ENCODE measurements at places on chromosomes 1 and 21. TPM values are rescaled to one million over a fixed set of nuclear protein-coding genes. Genes with fewer than 3 reads are reported as not detected.
A peak's percentile ranks its signal among the peaks of the same experiment; 100 is the strongest.

RGS16 gene
- 0.16 TPM for polyA plus RNA-seq

GRCh38 chr1:159008744-159009188, 941 bp upstream of the IFI16 start:
- DNase-seq, result peak; percentile 16

RERE gene
- polyA plus RNA-seq, result 13.5 TPM

LCA5L gene
- polyA plus RNA-seq, result 0.06 TPM

DNA sequence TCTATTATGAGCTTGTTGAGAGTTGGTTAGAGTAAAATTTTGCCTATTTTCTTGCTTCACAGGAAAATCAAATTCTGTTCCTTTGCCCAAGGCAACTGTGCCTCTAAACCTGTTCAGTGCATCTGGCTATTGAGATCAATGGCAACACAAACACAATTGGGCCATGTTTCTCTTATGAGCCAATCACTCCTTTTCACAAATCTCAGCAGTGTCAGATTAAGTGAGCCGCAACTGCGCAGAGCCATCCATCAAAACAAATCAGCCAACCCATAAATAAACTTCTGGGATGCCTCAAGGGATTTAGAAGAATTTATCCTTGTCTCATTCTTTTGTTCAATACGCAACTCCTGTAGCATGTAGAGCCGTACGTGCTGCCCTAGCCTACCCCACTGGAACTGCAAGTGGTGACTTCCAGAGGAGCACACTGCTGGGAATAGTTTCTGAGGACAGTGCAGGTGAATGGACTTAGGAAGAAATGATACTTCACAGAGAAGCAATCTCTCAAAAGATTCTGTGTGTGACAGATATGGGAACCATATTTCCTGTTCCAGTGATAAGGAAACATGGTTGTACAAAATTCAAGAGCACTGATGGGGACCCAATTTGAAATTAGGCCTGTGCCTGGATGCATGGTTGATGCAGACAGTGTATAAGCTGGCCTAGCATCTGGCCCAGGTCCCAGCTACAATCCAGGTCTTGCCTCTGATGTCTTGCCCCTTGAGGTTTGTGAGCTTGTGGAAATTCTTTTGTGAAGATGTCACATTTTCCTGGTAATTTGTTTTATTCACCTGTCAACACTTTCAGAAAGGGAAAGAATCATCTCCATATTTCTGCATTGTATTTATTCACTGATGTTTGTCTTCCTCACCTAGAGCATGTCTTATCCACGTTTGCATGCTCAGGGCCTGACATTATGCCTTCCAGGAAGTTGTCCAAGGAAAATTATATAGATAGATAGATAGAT, 166.2 kb downstream of the URB2 start:
- no peak for DNase-seq

- peak; percentile 45 for DNase-seq
Measured at GRCh38 chr1:18091660-18092446, 15.7 kb upstream of the IGSF21 start.

GRCh38 chr21:14901482-14901958, 163.3 kb downstream of the NRIP1 start:
- peak; percentile 64 for DNase-seq

DNA sequence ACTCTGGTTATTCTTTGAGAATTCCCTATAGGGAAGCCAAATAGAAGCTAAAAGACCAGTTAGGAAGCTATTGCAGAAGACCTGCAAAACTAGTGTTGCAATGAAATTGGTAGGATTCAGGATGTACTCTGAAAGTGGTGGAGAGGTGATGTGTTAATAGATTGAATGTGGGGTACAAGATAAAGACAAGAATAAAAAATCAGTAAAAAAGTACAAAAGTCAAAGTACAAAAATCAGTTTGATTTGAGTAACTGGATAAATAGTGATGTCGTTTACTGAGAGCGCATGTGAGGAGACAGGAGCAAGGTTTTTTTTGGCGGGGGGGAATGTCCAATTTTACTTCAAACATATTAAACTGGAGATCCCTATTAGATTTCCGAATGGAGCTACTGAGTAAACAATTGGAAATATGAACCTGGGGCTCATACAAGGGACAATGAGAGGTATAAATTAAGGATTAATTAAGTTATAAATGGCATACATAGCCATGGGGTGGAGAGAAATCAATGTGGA, 2.5 kb upstream of the DCAF8 start:
- DNase-seq, result no peak

- no peak for DNase-seq
Measured at GRCh38 chr21:17386498-17386897, 126.3 kb upstream of the CXADR start.

DNA sequence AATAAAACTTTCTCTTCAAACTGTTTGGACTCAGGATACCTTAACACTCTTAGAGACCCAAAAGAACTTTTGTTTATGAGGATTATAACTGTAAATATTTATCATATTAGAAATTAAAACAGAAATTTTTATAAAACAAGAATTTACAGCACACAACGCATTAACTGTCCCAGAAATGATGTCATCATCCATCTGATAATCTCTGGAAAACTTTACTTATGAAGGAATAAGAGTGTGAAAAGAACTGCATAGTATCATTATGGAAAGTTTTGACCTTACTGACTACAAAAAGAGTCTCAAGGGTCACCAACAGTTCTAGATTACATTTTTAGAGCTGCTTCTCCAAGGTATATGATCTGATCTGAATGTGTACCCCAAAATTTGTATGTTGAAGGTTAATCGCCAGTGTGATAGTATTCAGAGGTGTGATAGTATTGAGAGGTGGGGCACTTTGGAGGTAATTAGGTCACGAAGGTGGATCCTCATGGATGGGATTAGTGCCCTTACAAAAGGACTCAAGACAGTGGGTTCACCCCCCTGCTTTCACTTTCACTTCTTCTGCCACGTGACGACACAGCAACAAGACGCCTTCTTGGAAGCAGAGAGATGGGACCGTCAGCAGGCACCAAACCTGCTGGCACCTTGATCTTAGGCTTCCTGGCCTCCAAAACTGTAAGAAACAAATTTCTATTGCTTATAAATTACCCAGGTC, 95.7 kb upstream of the NR5A2 start:
- DNase-seq, result no peak

- no peak for DNase-seq
Measured at GRCh38 chr1:212582291-212582690, 26.3 kb upstream of the ATF3 start.

DNA sequence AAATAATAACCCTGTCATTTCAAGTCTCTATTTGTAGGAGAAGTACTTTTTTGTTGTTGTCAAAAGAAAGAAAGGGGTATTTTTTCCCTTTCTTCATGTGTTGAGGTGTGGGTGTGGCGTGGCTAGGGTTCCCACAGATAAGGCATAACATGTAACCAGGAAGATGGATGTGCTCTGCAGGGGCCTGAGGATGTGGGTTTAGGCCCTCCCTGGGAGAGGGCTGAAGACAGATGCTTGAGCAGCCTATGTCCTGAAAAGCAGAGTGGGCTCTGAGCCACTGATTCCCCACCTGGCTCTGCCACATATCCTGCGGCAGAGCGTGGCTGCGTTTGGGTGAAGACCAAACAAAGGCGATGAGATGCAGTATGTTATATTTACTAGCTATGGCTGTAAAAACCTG, 13.9 kb upstream of the ADAR start:
- DNase-seq, result no peak

GPR25 gene
- not detected for polyA plus RNA-seq

GRCh38 chr1:93638307-93638847, 43.3 kb downstream of the BCAR3 start:
- no peak for DNase-seq

DNA sequence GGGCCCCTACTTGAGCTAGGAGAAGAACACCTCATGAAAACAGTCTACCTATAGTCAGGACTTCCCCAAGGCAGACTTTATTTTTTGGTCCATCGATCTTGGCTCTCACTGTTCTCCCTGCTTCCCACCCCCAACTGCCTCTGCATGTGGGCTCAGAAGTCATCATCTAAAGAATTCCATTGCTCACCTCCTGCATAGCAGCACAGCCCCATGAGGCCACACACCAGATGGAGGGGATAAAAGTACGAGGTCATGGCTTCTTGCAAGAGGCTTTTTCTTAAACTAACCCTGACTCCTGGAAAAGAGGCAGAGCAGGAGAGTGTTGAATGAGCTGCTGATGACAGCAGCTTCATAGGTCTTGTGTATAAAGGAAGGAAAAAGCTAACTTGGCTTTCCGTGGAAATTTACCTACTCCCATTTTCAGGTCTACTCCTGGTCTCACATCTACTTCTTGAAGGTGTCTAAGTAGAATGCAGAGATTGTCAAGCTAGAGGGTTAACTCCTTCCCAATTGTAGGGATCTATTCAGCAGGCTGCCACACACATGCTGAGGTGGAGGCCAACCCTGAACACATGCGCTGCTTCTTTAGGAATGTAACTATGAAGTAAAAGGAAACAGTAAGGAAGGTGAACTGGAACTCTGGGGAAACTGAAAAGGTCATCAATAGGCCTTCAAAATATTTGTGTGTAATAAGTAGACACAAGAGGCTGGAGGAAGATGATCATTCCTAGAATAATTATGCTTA, 18.7 kb downstream of the WNT2B start:
- peak; percentile 61 for DNase-seq

OLIG2 gene
- polyA plus RNA-seq, result not detected

Measured in IMR-90 (cell line).